Ecto neural progenitor cell (in vitro differentiated cells): ENCODE measurements at places on chromosomes 5 and 9.

DNA sequence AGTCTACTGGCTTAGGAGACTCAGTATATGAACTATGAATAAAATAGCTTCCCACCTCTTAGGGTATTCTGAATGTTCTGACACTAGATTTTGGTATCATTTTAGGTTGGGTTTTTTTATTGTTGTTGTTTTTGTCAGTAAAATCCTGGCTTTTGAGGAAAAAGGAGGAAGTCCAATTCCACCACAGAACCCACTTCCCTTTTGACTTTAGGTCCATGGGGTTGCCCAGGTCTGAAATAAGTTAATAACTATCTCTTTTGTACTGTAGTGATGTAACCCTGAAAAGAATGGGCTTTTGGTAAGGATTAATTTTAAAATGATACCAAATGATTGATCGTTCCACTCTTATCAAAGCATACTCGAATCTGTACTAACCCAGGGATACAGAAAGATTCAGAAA, 29.1 kb upstream of the IL12B start:
- no peak for DNase-seq

- DNase-seq: no peak
Observed at GRCh38 chr9:110432253-110432652, 94.6 kb upstream of the TXNDC8 start.

GRCh38 chr5:56142614-56143372, 90.3 kb downstream of the ANKRD55 start:
- DNase-seq: no peak

GRCh38 chr5:154376481-154376880, 69.3 kb upstream of the SAP30L start:
- DNase-seq: no peak

DNA sequence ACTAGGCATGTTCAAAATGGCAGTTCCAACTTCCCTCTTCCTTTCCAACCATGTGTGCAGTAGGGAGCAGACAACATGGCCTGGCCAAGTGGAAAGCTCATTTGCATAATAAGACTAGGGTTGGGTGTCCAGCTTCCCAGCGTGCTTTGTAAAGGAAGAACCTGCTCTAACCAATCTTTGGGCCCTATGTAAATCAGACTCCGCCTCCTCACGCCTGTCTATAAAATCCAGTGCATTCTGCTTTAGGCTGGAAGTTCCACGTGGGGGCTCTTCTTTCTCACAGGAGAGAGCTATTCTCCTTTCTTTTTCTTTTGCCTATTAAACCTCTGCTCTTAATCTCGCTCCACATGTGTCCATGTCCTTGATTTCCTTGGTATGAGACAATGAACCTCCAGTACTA, 83.4 kb downstream of the GCNT1 start:
- DNase-seq: no peak

DNA sequence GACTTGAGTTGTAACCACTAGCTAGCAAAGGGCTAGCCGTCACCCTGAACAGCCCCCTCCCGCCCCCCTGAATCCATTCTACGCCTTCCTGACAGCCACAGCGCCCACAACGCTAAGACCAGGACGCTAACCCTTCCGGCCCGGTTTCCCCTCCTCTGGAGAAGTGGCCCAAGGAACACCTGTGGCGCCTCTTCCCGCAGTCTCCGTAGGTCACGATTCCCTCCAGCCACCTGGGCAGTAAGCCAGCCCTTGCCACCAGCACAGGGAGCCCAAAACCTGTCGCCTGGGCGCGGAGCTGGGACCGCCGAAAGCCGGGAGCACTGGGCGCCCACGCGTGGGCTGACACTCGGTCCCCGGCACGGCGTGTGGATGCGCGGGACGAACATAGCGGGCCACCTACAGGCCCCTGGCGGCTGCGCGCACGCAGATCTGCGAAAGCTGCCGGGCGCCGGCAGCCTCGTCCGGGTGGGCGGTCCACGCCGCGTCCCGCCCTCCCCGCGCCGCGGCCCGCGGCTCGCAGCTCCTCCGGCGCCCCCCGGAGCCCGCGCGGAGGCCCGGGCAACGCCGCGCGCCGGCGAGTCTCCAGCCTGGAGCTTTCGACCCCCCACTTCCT, 596 bp downstream of the IRF1 start:
- DNase-seq: peak; percentile 60

DNA sequence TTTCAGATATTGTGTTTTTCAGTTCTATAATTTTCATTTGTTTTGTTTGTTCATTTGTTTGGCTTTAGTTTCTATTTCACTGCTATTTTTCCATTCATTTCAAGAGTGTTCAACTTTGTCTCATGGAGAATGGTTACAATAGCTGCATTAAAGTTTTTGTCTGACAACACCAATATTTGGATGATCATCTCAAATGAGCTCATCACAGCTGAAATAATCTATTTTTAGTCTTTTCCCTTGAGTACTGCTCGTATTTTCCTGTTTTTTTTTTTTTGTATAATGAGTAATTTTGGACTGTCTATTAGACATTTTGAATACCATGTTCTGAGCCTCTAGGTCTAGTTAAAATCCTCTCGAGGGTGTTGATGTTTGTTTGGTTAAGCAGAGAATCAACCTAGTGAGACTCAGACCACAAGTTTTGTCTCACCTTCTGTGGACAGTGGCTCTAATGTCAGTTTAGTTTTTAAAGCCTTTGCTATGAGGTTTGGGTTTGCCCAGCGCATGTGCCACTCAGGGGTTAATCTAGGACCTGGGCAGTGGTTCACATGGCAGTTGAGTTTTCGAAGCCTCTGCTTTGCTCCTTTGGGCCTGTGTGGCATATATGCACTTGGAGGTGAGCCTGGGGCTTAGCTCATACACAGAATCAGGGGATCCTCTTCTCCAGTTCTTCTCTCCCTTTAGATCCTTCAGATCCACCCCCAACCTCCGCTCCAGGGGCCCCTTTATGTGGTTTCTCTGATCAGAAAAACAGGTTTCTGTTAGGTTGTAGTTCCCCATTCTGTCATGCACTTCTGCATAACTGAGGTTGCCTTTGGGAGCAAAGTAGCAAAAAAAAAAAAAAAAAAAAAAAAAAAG, 79.8 kb downstream of the ARSB start:
- DNase-seq: no peak

GRCh38 chr5:82735160-82735789, 341.9 kb downstream of the TMEM167A start:
- no peak for DNase-seq

GRCh38 chr5:56350597-56351170, 117.6 kb upstream of the ANKRD55 start:
- no peak for DNase-seq

DNA sequence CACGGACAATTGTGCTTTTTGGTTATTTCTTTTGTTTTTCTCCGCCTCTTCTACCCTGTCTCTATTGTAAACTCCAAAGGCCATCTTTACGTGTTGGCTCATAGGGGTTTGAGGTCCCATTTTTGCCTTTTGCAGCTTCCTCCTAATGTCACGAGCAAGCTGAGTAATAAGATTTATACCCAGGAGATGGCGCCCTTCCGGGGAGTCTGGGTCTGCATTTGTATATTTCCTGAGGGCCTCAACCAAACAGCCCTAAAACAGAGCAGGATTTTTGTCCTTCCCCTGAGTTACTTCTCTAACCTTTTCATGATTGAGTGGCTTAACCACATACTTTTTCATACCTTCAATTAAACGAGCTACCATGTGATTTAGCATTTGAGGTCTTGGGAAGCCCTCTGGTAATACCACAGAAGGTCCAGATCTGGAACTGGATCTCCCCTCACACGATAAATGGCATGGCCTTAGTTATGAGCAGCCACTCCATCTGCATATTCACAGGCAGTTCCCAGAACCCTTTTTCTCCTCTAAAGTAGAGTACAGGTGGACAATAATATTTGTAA, 11.2 kb upstream of the CFAP95 start:
- no peak for DNase-seq

- DNase-seq: peak; percentile 36
Observed at GRCh38 chr9:94160594-94161501, 76.6 kb downstream of the PTPDC1 start.

DNA sequence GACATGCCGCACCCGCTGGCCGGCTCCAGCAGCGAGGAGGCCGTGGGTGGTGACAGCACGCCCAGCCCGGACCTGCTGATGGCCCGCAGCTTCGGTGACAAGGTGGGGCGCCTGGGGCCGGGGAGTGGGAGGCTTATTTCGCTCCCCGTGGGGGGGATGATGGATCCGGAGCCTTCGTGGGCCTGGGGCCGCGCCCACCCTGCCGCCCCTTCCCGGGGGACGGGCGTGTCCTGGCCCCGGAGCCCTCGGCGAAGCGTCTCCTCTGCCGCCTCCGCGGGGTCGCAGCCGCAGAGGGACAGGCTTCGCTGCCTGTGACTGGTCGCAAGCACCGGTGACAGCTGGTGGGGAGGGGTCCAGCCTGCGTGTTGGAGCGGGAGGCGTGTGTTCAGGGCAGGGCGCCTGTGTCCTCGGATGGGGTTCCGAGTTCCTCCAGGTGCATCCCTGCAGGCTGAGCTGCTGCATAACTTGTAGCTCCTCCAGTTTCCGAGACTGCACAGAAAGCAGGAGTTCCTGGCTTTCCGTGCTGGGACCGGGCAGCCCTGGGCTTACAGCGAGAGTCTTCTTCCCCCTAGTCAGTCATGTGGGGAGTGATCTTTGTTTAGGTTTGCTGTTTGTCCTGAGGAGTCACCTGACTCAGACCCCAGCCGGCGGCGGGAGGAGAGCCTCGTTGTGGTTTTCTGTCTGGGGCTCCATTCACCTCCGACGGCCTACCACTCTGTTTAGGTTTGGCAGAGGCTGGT, 666 bp downstream of the SNX30 start:
- DNase-seq: peak; percentile 81

- DNase-seq: peak; percentile 93
Observed at GRCh38 chr5:83474161-83474796, 2.7 kb downstream of the VCAN start.

- DNase-seq: no peak
Observed at GRCh38 chr9:113621980-113622379, 158.5 kb downstream of the RGS3 start.
